ENCODE measurements at places on chromosomes 7 and 10.

GRCh38 chr7:55129541-55130394 lies 111.0 kb downstream of the EGFR start:
- no peak for DNase-seq
- peaks cover 90% of the 10 kb centered on the region for H3K4me1 ChIP-seq
- H3K4me3 ChIP-seq = no peak overlapping the region
- peak overlapping the region; percentile 99 for H3K27ac ChIP-seq
- H3K27me3 ChIP-seq = no peaks in the 10 kb centered on the region
- peaks cover 47% of the 10 kb centered on the region for H3K36me3 ChIP-seq

GRCh38 chr7:51351661-51352060 lies 35.1 kb upstream of the COBL start:
- H3K36me3 ChIP-seq = no peaks in the 10 kb centered on the region
- no peaks in the 10 kb centered on the region for H3K27me3 ChIP-seq
- no peak overlapping the region for H3K27ac ChIP-seq
- no peak overlapping the region for H3K4me3 ChIP-seq

GRCh38 chr7:51067757-51068156 lies 248.9 kb downstream of the COBL start:
- H3K4me1 ChIP-seq = no peaks in the 10 kb centered on the region
- no peaks in the 10 kb centered on the region for H3K36me3 ChIP-seq
- no peak for DNase-seq
- no peak overlapping the region for H3K27ac ChIP-seq
- no peaks in the 10 kb centered on the region for H3K27me3 ChIP-seq

GRCh38 chr10:14749070-14749809 lies 25.5 kb downstream of the FAM107B start:
- H3K4me3 ChIP-seq = no peak overlapping the region
- no peak for DNase-seq

- H3K27me3 ChIP-seq = no peaks in the 10 kb centered on the region
- no peaks in the 10 kb centered on the region for H3K36me3 ChIP-seq
- no peak overlapping the region for H3K4me3 ChIP-seq
Measured at GRCh38 chr10:115861864-115862263, 411.1 kb downstream of the GFRA1 start.

DNA sequence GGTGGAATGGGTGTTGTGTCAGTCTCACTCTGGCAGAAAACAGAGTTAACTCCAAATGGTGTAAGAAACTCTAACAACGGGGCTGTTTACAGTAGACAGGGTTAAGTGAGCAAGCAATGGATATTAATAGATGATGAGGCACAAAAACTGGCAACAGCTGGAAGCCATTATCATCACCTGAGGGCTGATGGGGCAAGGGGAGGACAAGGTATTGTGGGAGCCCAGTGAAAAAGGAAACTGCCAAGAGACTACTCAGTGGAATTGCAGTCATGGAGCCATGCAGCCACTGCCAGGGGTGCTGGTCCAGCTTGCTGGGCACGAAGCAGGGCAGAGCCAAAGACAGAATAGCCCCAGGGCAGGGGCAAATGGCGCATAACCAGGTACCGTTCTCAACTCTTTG lies 260.7 kb downstream of the BICC1 start:
- no peak for DNase-seq
- H3K36me3 ChIP-seq = no peaks in the 10 kb centered on the region
- no peaks in the 10 kb centered on the region for H3K27me3 ChIP-seq
- no peak overlapping the region for H3K27ac ChIP-seq
- no peak overlapping the region for H3K4me3 ChIP-seq

- H3K4me3 ChIP-seq = no peak overlapping the region
- peaks cover 33% of the 10 kb centered on the region for H3K4me1 ChIP-seq
- no peak for DNase-seq
- no peaks in the 10 kb centered on the region for H3K27me3 ChIP-seq
- peaks cover 12% of the 10 kb centered on the region for H3K36me3 ChIP-seq
Measured at GRCh38 chr7:44639671-44640321, 33.4 kb downstream of the OGDH start.

DNA sequence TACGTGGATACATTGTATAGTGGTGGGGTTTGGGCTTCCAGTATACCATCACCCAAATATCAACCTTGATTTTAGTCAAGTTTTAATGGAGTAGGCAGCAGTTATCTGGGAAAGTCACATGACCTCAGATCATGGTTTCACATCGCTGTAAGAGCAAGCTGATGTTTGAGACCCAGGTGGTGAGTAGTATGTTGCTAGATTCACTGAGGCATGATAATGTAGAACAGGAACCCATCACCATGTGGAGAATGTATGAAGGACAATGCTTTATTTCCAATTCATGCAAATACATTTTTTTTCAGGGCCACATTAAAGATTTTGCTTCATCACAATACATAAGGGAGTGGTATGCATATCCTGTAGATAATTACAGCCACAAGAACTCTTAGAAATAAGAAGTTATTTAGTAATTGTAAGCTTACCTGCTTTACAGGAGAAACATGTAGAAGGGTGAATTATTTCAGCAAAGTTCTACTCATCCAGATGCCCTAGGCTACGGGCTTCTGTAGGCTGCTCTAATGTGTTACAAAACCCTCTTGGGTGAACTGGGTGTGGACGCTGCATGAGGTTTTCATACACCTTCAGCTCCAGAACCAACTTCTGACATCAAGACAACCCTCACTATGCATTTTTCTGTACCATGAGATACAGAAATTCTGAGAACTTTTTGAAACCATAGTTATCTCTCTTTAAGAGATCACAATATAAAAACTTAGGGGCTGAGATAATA lies 27.6 kb upstream of the LAMB4 start:
- no peak overlapping the region for H3K27ac ChIP-seq
- H3K27me3 ChIP-seq = no peaks in the 10 kb centered on the region
- H3K36me3 ChIP-seq = no peaks in the 10 kb centered on the region

GRCh38 chr10:5034588-5034987 lies 30.9 kb upstream of the AKR1C2 start:
- H3K36me3 ChIP-seq = no peaks in the 10 kb centered on the region
- no peaks in the 10 kb centered on the region for H3K27me3 ChIP-seq
- no peak overlapping the region for H3K4me3 ChIP-seq

DNA sequence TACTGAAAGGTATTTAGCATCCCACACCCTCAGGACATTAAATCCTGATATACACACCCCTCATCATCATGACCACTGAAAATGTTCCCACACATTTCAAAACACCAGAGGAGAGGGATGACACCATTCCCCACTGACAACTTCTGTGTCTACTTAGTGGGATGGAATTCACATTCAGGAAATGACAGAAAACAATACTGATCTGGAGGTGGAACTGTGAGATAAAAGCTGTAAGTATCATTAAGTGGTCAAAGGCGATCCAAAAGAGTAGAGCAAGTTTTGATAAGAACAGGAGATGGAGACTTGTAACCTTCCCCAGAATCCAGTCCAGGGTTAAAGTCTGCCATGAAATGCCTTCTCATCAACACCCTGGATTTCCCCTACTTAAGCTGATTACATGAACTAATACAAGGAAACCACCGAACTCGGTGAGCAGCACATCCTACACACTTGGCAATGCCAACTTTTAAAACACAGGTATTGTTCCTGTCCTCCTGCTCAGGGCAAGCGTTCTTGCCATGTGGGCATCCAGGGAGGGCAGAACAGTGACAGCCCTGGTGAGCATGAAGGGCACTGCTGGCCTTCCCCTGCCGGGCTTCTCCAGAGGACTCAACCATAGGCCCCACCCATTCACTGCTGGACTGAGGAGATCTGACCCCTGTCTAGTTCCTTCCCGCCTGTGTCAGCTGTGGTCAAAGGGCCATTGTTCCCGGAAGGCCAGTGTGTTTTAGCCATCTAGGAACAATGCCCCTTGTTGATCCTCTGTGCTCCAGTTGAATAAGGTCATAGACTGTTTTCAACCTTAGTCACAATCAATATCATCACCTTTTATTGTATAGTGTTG lies 85.0 kb downstream of the SGMS1 start:
- no peak overlapping the region for H3K27ac ChIP-seq
- H3K4me3 ChIP-seq = no peak overlapping the region
- H3K36me3 ChIP-seq = no peaks in the 10 kb centered on the region
- no peaks in the 10 kb centered on the region for H3K4me1 ChIP-seq

GRCh38 chr10:47421057-47421952 lies 37.2 kb upstream of the ZNF488 start:
- no peak overlapping the region for H3K27ac ChIP-seq
- no peaks in the 10 kb centered on the region for H3K4me1 ChIP-seq
- no peak overlapping the region for H3K4me3 ChIP-seq
- no peaks in the 10 kb centered on the region for H3K27me3 ChIP-seq
- peak; percentile 50 for DNase-seq

GRCh38 chr7:102845346-102845745 lies 67.5 kb upstream of the LRRC17 start:
- H3K27ac ChIP-seq = no peak overlapping the region
- no peaks in the 10 kb centered on the region for H3K36me3 ChIP-seq
- DNase-seq = no peak
- H3K4me3 ChIP-seq = no peak overlapping the region

DNA sequence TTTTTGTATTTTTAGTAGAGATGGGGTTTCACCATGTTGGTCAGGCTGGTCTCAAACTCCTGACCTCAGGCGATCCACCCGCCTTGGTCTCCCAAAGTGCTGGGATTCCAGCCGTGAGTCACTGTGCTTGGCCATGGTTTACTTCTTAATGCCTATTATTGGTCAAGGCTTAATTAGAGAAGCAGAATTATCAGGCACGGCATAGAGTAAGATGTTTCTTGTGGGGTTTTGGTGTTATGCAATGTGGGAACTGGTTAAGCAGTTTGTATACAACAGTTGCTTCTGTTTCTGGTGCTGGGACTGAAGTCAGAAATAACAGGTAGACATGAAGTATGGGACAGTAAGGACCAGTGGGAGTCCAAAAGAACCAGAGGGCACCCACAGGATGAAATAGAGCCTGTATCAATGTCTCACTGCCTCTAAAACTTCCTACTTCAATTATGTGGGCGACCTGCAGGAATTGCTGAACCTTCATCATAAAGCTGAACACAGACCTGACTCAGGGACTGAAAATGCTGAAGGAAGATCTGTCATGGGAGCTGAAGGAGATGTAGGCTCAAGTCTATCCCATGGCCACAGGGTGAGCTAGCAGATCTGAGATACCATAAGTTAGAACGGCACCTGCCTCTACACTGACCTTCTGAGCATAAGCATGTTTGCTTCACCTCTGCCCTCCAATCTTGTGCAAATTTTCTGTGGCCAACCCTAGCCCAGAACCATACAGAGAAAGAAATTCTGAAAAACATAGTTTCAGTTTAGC lies 38.3 kb upstream of the VCL start:
- no peaks in the 10 kb centered on the region for H3K36me3 ChIP-seq
- H3K27ac ChIP-seq = no peak overlapping the region
- DNase-seq = no peak
- no peak overlapping the region for H3K4me3 ChIP-seq
- H3K4me1 ChIP-seq = peaks cover 4% of the 10 kb centered on the region
- H3K27me3 ChIP-seq = no peaks in the 10 kb centered on the region

GRCh38 chr7:130961128-130961601 lies 227.2 kb upstream of the KLF14 start:
- H3K4me3 ChIP-seq = peak overlapping the region; percentile 30
- H3K27me3 ChIP-seq = no peaks in the 10 kb centered on the region
- no peak for DNase-seq
- peak overlapping the region; percentile 90 for H3K27ac ChIP-seq

DNA sequence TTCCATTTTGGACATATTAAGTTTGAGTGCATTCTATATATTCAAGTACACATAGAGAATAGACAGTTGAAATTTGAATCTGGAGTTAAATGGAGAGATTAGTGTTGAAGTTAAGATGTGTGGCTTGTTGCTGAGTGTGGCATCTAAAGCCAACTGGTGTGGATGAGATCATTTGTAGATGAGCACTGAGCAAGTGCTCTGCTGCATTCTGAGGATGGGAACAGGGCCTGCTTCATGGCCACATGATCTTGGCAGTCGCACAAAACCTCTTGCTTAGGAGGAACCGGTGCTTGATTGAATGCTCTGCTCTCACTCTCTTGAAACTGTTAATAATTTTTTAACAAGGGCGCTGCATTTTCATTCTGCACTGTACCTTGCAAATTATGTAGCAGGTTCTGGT lies 62.0 kb downstream of the EPDR1 start:
- H3K36me3 ChIP-seq = no peaks in the 10 kb centered on the region
- no peak for DNase-seq
- no peaks in the 10 kb centered on the region for H3K27me3 ChIP-seq
- no peak overlapping the region for H3K4me3 ChIP-seq
- H3K27ac ChIP-seq = no peak overlapping the region

GRCh38 chr7:18689551-18689950 lies 194.0 kb downstream of the HDAC9 start:
- no peak overlapping the region for H3K4me3 ChIP-seq
- H3K36me3 ChIP-seq = no peaks in the 10 kb centered on the region
- no peaks in the 10 kb centered on the region for H3K27me3 ChIP-seq
- no peak overlapping the region for H3K27ac ChIP-seq
- no peak for DNase-seq

DNA sequence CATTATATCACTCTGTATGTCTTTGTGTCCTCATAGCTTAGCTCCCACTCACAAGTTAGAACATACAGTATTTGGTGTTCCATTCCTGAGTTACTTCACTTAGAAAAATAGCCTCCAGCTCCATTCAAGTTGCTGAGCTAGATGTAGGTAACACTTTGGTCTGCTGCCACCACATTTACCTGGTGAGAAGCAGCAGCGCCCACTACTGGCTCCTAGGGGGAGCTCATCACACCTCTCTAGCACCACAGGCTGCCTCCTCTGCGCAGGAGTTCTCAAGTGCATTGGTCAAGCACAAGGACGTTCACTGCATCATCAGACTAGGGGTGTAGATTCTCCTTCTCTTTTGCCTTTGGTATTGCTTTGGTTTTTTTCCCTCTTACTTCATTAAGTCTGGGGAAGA lies 530.9 kb upstream of the AUTS2 start:
- no peak overlapping the region for H3K4me3 ChIP-seq
- no peaks in the 10 kb centered on the region for H3K36me3 ChIP-seq
- H3K4me1 ChIP-seq = no peaks in the 10 kb centered on the region
- DNase-seq = no peak
- no peak overlapping the region for H3K27ac ChIP-seq

DNA sequence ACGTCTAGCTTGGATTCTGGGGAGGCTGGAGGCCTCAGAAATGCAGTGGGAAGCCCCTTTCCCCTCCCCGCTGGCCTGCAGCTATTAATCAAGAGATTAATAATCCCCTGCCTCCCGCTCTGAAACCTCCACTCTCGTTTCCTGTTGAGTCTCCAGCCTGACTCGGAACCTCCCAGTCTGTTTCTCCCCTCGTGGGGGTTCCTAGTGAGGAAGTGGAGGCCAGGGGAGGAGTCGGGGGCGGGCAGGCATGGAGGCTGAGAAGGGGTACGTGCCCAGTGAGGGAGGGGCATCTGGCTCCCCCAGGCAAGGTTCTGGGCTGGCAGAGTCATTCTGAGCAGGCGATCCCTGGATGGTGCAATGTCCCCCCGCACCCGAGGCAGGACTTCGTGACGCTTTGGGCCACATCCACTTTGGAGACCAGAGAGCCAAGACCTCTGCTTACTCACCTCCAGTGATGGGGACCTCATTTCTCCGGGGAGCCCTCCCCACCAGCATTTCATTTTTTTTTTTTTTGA lies 73.6 kb downstream of the COL26A1 start:
- H3K36me3 ChIP-seq = no peaks in the 10 kb centered on the region
- H3K27me3 ChIP-seq = no peaks in the 10 kb centered on the region
- no peak for DNase-seq
- no peak overlapping the region for H3K4me3 ChIP-seq
- no peak overlapping the region for H3K27ac ChIP-seq
- no peaks in the 10 kb centered on the region for H3K4me1 ChIP-seq

GRCh38 chr7:44117801-44118429 lies 5.4 kb downstream of the POLD2 start:
- no peaks in the 10 kb centered on the region for H3K27me3 ChIP-seq
- no peak for DNase-seq
- peaks cover 6% of the 10 kb centered on the region for H3K4me1 ChIP-seq
- no peak overlapping the region for H3K4me3 ChIP-seq
- H3K27ac ChIP-seq = no peak overlapping the region
- H3K36me3 ChIP-seq = peaks cover 78% of the 10 kb centered on the region

All from RWPE2 (cell line).